ENCODE measurements at places on chromosomes 7 and 10.

- H3K4me3 ChIP-seq = no peak overlapping the region
- no peaks in the 10 kb centered on the region for H3K27me3 ChIP-seq
- DNase-seq = no peak
- no peaks in the 10 kb centered on the region for H3K4me1 ChIP-seq
- no peaks in the 10 kb centered on the region for H3K36me3 ChIP-seq
Observed at GRCh38 chr7:120070201-120070600, 202.8 kb upstream of the KCND2 start.

- H3K27me3 ChIP-seq = no peaks in the 10 kb centered on the region
- DNase-seq = no peak
- no peak overlapping the region for H3K27ac ChIP-seq
- no peak overlapping the region for H3K4me3 ChIP-seq
- H3K36me3 ChIP-seq = no peaks in the 10 kb centered on the region
- no peaks in the 10 kb centered on the region for H3K4me1 ChIP-seq
Observed at GRCh38 chr10:8981277-8981676, 926.8 kb downstream of the GATA3 start.

GRCh38 chr10:113712755-113713639, 33.3 kb downstream of the CASP7 start:
- H3K27ac ChIP-seq = no peak overlapping the region
- no peaks in the 10 kb centered on the region for H3K4me1 ChIP-seq
- H3K36me3 ChIP-seq = peaks cover 2% of the 10 kb centered on the region

- DNase-seq = no peak
- no peaks in the 10 kb centered on the region for H3K4me1 ChIP-seq
- no peak overlapping the region for H3K27ac ChIP-seq
Observed at GRCh38 chr10:49837685-49838084, 75.6 kb upstream of the OGDHL start.

DNA sequence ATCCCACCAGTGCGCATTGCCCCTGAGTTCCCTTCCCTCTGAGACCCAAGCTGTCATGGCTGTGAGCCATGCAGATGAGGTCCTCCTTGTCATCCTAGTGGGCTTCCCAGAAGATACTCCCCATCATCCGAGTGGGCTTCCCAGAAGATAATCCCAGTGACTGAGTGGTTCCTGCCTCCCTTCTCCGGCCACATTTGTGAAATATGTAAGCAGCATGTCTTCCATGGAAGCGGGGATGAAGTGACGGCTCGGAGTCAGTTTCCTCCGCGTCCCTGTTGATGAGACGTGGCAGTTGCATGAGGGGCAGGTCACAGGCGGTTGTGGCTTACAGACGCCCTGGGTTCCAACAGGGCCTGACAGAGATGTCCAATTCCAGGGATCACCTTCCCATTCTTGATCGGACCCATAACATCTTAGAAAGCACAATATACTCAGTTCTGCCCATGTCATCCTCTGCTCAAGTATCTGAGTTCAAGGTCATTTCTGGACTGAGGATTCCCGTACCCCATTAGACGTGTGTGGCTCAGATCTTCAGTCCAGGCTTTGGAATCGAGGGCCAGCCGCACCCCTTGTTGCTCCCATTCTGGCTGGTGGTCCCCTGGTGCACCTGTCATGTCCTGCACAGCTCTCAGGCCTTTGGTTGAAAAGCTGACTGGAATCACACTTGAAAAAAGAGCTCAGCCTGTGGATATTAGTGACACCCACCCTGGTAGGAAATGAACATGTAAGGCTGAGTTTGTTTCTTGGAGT, 166.9 kb downstream of the PTPRN2 start:
- H3K4me1 ChIP-seq = no peaks in the 10 kb centered on the region
- no peaks in the 10 kb centered on the region for H3K27me3 ChIP-seq
- no peak for DNase-seq
- H3K4me3 ChIP-seq = no peak overlapping the region
- no peak overlapping the region for H3K27ac ChIP-seq

DNA sequence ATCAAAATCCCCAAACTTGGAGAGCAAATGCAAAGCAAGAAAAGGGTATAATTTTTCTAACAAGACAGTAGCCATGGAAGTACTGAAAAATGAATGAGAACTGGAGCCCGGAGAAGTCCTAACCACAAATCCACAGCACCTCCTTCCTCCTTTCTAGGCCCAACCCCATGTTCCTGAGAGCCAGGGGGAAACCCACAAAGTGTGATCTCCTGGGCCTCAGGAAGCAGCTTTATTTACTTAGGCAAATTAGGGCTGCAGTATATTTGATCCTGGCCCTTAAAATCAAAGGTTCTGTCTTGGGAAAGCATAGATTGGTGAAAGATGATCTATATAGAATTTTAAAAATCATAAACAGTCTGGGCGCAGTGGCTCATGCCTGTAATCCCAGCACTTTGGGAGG, 103.0 kb downstream of the DOCK4 start:
- H3K4me3 ChIP-seq = no peak overlapping the region
- H3K36me3 ChIP-seq = no peaks in the 10 kb centered on the region
- no peak for DNase-seq
- peaks cover 4% of the 10 kb centered on the region for H3K4me1 ChIP-seq
- H3K27ac ChIP-seq = no peak overlapping the region
- H3K27me3 ChIP-seq = no peaks in the 10 kb centered on the region

GRCh38 chr7:1220977-1221745, 11.5 kb upstream of the UNCX start:
- no peak for DNase-seq
- no peaks in the 10 kb centered on the region for H3K4me1 ChIP-seq
- H3K27me3 ChIP-seq = no peaks in the 10 kb centered on the region
- no peaks in the 10 kb centered on the region for H3K36me3 ChIP-seq
- H3K27ac ChIP-seq = no peak overlapping the region

- no peak overlapping the region for H3K4me3 ChIP-seq
- H3K4me1 ChIP-seq = no peaks in the 10 kb centered on the region
- DNase-seq = no peak
- H3K36me3 ChIP-seq = no peaks in the 10 kb centered on the region
Observed at GRCh38 chr7:14818871-14819270, 83.7 kb downstream of the DGKB start.

DNA sequence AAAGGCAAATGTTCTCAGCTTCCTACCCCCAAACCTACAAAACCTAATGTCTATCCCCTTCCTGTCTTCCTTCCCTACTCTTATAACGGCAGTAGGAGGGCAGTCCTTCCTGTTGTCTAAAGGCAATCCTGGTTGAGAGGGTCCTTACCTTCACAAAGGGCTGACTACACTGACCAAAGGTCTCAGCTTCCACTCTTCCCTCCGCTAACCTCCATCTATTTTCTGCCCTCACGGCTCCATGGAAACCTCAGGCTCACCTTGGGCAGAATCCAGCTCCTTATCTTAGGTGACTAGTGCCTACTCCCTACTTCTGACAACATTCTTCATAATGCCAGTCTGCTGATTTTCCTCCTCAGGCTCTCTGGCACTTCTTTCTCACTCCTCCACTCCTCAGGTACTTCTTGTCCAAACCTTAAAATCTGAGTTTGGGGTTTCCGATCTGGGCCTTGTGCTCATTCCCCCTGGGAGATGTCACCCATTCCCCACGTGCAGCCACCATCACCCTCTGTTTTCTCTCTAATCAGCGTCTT, 542 bp downstream of the FBXL13 start:
- no peaks in the 10 kb centered on the region for H3K36me3 ChIP-seq
- DNase-seq = no peak
- peak overlapping the region; percentile 24 for H3K4me3 ChIP-seq
- no peaks in the 10 kb centered on the region for H3K27me3 ChIP-seq

DNA sequence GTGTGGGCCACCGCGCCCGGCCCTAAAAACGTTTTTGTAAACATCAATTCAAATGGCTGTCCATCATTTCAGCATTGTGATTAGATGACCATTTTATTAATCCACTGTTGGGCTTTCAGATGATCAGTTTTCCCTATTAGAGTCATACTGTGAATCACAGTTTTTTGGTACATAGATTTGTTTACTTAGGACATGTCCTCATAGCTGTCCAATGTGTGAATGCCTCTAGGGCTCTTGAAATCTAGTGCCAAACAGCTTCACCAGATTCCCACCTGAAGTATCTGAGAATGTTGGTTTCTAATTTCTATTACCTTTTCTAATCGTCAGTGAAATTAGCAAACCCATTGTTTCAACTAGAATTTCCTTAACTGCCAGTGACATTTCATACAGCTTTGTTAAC, 66.8 kb downstream of the UPF2 start:
- DNase-seq = no peak
- H3K27ac ChIP-seq = no peak overlapping the region
- no peaks in the 10 kb centered on the region for H3K4me1 ChIP-seq
- peaks cover 4% of the 10 kb centered on the region for H3K36me3 ChIP-seq
- H3K27me3 ChIP-seq = no peaks in the 10 kb centered on the region

Measured in aorta (tissue), 5 donors.